CD4-positive, alpha-beta T cell (primary cell): ENCODE measurements at places on chromosomes 3 and 15.

DNA sequence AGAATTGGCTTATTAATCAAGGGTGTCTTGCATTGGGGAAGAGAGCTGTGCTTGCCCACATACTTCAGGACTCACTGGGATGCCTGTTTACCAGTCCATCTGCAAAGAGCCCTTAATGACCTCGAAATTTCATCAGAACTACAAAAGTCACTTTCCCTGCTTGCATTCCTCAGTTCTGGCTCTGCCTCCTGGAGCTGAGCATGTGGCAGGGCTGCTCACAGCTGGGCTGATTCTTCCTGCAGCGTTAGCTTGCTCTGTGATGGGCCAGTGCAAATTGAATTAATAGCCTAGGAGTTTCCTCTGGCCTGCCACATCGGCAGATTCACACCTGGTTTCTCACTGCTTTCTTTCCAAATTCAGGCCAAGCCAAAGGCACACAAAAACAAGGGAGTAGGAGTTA lies 108.9 kb downstream of the DUT start:
- DNase-seq: no peak

GRCh38 chr3:37017683-37018082 lies 24.4 kb downstream of the MLH1 start:
- DNase-seq: no peak

DNA sequence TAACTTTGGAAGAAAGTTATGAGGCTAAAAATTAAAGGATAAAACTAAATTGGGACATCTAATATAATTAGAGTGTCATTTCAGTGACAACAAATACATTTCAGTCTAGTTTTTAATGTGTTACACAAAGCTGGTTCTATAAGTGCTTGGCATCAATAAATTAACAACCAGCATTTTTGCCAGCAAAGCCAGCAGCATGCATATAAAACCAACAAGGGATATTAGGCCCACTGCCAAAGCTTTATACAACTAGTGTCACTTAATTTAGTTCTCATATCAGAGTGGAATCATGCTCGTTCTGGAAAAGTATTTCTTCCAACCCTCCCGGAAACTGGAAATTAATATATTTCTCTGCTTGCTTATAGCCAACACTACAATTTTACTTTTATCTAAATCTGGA lies 88.8 kb downstream of the THBS1 start:
- DNase-seq: no peak

DNA sequence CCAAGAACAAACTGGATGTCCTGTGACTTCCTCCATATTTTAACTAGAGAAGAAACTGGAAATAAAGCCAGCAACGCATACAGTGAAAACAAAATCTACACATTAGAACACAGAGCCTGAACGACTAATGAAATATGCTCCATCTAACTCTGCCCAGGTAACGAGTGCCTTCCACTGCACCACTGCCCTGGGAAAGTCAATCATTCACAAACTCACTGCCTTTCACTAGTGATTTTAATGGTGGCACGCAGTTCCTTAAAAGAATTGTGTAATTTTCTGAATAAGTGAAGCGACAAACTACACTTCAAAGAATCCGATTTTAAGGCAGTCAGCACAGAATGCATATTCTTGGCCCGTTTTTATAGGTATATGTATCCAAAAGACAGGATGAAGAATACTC lies 416.0 kb downstream of the SHQ1 start:
- DNase-seq: no peak

GRCh38 chr3:104367000-104367399 lies 999.7 kb upstream of the ALCAM start:
- DNase-seq: no peak

DNA sequence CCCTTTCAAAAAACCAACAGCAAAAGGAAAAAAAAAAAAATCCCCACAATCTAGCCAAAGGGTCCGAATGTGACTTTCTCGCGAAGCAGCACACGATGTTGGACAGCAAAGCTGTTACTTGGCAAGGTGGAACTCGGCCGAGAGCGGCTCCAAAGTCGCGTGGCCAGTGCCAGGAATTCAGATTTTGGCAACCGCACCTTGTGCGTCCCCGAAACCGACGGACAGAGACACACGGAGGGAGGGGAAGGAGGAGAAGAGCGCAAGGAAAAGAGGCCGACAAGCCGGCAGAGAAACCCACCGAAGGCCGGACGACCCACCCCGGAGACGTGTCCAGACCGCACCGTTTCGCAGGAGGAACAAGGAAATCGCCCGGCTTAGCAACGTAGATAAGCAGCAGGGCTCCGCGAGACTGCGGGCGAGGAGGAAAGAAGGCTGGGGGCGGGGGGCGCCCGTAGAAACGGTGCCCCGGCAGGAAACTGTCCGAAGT lies 517.3 kb downstream of the MECOM start:
- no peak for DNase-seq

GRCh38 chr3:50214824-50215223 lies 9.8 kb downstream of the SLC38A3 start:
- DNase-seq: no peak

DNA sequence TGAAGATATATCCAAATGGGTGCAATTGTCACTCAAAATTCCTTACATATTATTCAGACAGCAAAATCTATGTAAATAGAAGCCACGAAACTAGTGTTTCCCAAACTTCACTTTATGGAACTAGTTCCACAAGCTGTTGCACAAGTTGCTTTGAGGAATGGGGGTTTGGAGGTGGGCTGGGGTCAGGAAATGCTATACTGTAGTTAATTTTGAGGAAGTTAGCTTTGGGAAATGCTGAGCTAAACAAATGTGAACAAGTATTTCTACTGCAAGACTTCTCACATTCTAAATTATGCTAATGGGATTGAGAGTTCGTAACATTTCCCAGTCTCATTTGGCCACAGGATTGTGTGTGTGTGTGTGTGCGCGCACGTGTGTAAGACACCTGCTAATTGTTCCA lies 28.7 kb upstream of the SAMMSON start:
- no peak for DNase-seq

DNA sequence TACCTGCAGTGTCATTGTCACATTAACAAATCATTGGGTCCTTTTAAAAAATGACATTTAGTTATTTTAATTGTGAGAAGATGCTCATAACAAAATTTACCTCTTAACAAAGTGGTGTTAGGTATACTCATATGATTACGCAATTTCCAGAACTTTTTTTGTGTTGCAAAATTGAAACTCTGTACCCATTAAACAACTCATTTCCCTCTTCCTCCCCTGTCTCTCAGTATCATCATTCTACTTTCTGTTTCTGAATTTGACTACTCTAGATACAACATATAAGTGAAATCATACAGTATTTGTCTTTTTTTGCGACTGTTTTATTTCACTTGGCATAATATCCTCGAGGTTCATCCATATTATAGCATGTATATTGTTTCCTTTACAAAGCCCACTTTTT lies 58.7 kb upstream of the CHST2 start:
- no peak for DNase-seq

DNA sequence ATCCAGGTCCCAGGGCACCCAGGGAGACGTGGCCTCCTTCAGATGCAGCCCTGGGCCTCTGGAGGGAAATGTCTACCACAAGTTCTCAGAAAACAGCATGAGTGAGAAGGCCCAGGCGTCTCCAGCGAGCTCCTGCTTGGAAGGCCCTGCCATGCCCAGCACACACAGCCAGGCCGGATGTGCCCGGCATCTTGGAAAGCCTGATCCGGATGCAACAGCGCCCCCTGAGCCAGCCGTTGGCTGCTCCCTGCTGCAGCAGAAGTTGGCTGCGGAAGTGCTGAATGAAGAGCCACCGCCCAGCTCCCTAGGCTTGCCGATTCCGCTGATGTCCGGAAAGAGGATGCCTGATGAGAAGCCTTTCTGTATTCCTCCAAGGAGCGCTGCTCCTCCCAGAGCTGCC lies 856 bp downstream of the NPAP1 start:
- DNase-seq: no peak

DNA sequence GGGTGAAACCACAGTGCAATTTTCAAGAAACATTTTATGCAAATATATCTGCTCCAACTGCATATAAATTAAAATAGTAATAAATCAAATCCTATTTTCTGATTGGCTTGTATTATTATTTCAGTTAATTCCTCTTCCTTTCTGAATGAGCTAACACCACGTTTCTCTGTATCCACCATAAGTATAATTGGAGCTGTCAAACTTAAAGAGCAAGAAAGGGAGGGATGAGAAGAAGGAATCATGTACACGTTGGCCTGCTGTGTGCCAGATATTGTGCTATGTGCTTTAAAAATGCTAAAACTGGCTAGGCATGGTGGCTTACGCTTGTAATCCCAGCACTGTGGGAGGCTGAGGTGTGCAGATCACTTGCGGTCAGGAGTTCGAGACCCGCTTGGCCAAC lies 180.0 kb downstream of the MAGI1 start:
- DNase-seq: no peak

- DNase-seq: no peak
These were observed 29.7 kb upstream of the FBLN2 start for GRCh38 chr3:13519006-13519791.

DNA sequence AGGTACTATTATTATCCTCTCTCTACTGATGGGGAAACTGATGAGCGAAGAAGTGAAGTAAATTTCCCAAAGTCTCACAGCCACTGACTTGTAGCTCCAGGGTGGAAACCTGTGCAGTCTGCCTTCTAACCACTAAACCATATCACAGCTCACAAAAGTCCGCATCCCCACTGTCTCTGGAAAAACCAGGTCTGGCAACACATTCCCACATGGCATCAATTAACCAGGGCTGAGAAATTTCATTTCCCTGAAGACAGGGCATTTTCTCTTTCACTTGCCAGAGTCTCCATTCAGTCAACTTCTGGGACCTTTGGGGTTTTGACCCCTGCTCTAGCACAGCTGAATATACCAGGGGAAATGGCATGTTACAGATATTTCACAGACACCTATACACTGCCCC lies 26.5 kb downstream of the FBXO40 start:
- no peak for DNase-seq

GRCh38 chr3:155938409-155938808 lies 68.0 kb downstream of the GMPS start:
- no peak for DNase-seq

- DNase-seq: no peak
These were observed 116.4 kb upstream of the ARHGEF3 start for GRCh38 chr3:56918111-56918568.

DNA sequence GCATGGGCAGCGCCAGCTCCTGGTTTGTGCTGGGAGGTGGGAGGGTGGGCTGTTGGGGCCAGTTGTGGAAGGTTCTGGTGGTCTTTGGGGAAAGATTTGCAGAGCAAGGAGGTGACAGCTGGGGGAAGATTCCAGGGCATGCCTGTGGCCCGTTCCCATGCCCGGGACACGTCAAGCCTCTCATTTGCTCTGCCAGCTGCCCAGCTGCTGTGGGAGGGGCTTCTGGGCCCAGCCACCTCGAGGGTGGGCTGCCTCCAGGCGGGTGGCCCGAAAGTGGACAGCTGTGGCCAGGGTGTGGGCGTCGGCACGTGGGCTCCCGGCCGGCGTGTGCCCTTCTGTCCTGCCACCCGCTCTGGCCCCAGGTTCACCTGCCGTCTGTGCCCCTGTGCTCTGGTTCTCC lies 17.2 kb downstream of the PLXNA1 start:
- DNase-seq: no peak

GRCh38 chr3:30984855-30985749 lies 90.6 kb upstream of the GADL1 start:
- no peak for DNase-seq

- DNase-seq: no peak
These were observed 824 bp upstream of the CILP start for GRCh38 chr15:65212097-65212496.

GRCh38 chr15:69232765-69233164 lies 65.9 kb upstream of the PAQR5 start:
- no peak for DNase-seq

DNA sequence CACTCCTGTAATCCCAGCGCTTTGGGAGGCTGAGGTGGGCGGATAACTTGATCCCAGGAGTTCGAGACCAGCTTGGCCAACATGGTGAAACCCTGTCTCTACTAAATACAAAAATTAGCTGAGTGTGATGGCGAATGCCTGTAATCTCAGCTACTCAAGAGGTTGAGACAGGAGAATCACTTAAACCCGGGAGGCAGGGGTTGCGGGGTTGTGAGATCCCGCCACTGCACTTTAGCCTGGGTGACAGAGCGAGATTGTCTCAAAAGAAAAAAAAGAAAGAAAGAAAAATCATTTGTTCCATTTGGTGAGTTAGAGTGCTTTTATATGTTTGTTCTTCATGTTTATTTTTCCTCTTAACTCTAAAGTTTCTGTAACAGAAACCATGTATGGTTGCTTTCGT lies 7.3 kb downstream of the NCK1 start:
- DNase-seq: no peak

DNA sequence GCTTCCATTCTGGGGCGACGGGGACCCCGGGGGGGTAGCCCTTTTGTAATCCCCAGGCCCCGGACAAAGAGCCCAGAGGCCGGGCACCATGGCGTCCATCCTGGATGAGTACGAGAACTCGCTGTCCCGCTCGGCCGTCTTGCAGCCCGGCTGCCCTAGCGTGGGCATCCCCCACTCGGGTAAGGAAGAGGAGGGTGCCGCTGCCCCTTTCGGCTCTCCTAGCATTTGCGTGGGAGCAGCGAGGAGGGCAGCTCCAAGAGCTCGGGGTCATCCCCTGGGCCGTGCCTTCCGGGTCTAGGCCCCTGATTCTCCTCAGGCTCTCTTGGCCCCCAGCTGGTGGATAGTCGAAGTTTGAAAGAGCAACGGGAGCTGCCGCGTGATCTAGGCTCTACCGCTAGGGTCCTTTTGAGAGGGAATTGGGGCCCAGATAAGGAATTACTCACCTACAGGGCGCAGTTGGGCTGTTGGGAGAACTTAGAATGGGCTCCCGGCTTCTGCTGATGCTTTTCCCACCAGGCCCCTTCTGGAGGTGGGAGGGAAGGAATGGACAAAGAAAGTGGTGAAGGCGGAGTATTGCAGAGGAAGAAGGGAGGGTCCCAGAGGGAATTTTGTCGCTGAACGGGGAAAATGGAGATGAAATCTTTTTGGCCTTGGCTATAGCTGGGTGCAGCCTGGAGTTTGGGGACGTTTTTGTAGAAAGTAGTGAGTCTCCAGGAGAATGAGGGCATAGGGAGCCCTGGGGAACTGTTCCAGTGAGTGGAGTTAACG lies 615 bp downstream of the VPS18 start:
- peak; percentile 49 for DNase-seq

- DNase-seq: no peak
These were observed 58.3 kb upstream of the TRAK1 start for GRCh38 chr3:42032693-42033349.

DNA sequence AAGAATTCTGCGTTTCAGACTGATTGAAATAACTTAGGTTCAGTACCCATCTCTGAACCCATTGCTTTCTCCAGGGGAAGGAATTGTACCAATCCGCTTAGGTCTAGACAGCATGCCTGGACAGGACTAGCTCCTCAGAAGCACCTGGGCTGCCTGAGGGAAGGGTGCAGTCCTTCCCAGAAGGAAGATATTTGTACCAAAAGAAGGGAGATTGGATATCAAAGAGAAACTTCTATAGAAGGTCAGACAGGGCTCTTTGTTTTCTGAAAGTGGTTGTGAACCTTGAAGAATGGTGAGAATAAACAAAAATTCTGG lies 133.8 kb upstream of the LRTM1 start:
- no peak for DNase-seq

GRCh38 chr15:41465822-41466421 lies 27.8 kb upstream of the ITPKA start:
- no peak for DNase-seq
